ENCODE measurements at places on chromosomes 6 and 20.
A peak's percentile ranks its signal among the peaks of the same experiment; 100 is the strongest.

- peak; percentile 1 for DNase-seq
Measured at GRCh38 chr6:111129013-111129412, 41.7 kb downstream of the SLC16A10 start.

- DNase-seq = no peak
Measured at GRCh38 chr6:39078695-39079094, 30.1 kb downstream of the GLP1R start.

- no peak for DNase-seq
Measured at GRCh38 chr20:64025101-64025825, 10.7 kb upstream of the C20orf204 start.

DNA sequence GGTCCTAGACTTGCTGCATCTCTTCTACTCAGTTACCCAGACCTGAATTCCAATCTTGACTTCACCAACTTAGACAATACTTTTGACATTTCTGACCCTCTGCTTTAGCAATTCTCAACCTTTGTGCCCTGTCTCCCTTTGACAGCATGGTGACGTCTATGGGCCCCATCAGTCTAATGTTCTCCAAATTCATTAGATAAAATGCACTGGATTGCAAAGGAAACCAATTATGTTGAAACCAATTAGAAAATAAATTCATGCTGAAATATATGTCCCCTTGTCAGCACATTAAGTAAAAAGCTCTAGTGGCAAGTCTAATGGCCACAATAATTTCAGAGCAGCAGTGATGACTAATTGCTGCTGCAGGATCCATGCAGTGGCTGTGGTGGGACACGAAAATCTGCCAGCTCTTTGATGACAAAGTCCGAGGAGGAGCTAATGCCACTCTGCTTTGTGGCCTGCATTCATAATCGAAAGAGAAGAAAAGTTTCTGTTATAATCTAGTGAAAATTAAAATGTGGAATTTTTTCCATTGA is 64.0 kb downstream of the BFSP1 start:
- no peak for DNase-seq

DNA sequence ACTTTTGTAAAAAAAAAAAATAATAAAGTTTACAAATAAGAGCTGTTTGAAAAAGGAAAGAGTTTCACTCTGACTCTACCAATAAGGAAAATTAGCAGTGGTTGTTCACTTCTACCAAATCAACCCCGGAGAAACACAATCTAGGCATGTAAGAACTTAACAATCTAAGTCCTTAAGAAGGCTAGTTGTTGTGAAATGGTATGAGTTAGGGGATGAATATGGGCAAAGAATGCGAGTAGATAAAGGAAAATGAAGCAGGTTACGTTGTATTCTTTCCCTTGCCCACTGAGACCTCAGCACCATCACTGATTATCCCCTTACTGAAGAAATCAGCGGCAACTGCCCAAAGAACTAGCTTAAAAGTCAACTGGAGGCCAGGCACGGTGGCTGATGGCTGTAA is 15.4 kb downstream of the MOCS1 start:
- no peak for DNase-seq

DNA sequence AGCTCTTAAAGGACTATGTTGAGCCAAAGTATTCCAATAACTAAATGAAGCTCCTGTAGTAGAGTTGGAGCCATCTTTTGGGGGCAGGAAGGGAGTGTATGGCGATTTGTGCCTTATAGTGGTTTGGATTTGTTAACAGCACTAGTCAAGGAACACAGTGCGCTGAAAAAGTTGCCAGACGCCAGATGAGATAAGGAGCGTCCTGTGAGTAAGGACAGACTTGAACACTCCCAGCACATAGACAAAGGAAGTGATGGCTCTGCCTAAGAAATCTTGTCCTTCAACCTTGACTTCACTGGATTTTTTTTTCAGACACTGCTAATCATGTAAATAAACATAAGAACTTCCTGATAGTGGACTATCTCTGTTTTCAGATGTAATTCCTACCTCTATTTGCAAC is 136.9 kb downstream of the TRMT11 start:
- no peak for DNase-seq

DNA sequence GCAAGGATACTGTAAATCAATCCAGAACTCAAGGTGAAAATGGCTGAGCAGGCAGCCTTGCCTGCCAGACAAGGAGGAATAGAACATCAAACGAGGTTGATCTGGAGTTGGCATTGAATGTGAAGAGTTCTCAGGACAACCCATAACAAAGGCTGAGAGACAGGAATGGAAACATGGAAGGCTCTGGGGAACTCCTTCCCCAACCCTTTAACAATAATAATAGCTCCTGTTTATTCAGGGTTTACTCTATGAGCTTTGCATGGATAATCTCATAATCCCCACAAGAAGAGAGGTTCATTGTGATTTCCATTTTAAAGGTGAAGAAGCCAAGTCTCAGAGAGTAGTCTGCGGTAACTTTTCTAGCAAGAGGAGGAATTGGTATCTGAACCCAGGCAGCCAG is 151.7 kb downstream of the SOD2 start:
- no peak for DNase-seq

- peak; percentile 40 for DNase-seq
Measured at GRCh38 chr20:5933802-5934436, 16.4 kb downstream of the TRMT6 start.

DNA sequence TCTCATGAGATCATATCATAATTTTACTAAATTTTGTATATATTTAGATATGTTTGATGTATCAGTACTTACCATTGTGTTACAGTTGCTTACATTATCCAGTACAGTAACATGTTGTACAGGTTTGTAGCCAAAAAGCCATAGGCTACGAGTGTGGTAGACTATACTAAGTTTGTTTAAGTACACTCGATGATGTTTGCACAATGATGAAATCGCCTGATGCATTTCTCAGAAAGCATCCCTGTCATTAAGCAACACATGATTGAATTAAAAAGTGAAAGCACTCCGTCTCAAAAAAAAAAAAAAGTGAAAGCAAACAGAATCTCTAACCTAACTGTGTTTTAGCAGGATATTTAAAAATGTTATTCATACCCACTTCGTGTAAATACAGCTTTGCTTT is 104.9 kb upstream of the TFAP2D start:
- no peak for DNase-seq

DNA sequence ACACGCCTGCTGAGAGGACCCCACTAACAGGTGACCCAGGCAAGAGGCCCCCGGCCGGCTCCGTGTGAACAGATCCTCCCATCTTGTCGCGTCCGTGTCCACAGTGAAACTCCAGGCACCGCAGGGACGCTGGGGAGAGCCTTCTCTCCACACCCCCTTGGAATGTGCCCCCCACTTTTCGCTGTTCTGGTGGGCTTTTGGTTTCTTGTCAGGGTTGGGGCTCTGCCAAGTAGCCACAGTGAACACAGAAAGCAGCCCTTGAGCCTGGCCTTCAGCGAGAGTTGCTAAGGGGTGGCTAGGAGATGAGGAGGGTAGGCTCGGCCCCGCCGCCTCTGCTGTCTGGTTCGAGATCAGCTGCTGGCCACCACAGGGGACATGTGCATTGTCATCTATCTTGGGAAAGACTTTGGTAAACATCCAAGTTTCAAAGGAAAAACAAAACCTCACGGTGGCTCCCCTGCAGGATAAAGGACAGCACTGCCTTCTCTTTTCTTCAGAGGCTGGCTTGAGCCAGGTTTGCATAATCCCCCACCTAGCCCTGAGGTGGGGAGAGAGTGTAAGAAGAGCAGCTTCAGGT is 22.7 kb downstream of the SYNDIG1 start:
- no peak for DNase-seq

DNA sequence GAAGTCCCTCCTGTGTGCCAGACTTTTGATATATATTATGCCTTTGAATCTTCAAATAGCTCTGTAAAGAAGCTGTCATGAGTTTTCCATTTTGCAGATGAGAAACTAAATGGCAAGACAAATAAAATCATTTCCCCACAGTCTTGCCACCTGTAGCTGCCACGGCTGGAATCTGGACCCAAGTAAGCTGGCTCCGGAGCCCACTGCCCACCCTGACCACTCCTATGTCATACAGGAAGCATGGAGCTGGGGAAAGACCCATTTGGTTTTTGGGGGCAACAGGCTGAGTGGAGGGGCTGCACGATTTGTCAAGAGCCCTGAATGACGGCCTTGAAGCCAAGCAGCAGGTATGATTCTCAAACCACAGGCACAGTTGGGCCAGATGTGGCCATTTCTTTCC is 10.0 kb upstream of the SIRPA start:
- DNase-seq = no peak

GRCh38 chr6:151399679-151400078 is 8.3 kb upstream of the ZBTB2 start:
- DNase-seq = no peak

GRCh38 chr6:142821860-142822259 is 123.1 kb downstream of the HIVEP2 start:
- no peak for DNase-seq

DNA sequence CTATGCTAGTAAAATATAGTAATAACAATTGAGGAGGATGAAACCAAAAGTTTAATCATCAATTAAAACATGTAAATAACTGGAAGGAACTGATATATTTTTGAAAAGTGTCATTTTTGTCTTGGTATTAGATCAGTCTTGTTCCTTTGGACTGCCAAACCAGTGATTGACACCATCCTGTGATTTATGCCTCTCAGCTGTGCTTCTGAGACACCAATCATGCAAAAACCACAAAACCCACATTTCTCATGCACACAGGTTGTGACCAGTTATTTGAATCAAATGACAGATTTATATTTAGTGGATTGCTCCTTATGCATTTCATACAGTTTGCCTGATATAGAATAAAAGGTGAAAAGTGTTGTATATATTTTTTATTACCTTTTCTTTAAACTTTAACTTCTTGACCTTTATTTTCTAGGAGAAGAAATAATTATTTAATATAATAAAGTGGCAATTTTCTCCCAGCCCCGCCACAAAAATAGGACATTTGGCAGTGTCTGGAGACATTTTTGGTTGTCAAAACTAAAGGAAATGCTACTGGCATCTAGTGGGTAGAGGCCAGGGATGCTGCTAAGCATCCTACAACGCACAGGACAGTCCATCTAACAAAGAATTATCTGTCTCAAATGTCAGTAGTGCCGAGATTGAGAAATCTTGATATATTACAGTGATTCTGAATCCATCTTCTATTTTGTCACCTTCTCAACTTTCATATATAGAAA is 383.6 kb downstream of the BCKDHB start:
- DNase-seq = no peak

DNA sequence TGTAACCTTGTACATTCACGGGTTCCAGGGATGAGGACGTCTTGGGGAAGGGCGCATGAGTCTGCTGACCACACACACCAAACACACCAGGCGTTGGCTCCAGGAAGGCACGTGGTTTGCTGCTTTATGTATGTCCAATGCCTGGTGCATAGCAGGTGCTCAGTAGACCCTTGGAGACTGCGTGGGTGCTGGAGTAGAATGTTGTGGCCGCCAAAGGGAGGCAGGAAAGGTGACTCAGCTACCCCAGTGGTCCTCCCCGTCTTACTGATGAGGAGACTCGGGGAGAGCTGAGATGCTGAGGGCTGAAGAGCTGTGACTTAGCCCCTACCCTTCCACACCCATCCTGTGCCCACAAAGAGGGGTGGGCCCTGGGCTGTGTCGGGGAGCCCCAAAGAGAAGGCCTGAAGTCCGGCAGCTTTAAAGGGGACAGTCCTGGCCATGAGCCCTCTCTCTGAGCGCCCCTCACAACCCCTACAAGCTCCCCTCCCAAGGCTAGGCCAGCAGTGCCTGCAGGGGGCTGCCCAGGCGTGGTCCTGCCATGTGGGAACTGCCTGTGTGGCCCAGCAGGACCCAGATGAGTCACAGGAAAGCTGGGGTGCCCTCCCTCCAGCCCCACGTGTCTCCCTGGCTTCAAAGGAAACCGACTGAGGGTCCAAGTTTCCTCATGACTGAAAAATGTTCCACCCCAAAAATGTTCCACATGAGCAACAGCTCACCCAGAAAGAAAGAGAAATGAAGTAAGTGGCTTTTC is 28.0 kb upstream of the PTGIS start:
- DNase-seq = no peak

DNA sequence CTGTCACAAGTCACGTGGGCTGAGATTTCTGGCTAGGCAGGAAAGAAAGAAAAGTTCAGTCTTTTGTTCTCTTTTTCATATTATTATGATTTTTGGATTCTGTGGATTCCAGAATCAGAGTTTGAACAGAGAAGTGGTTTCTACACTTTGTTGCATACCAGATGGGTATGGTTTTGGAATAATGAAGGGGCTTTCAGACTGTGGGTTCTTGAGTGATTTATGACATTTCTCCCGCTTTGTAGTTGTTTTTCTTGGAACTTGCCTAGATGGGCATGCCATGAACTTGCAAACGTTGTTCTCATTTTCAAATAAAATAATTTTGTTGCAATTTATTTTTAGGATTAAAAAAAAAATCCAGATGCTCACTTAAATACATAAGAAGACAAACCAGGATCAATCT is 34.4 kb downstream of the CBFA2T2 start:
- DNase-seq = no peak

- DNase-seq = no peak
Measured at GRCh38 chr20:49568278-49569151, 578 bp upstream of the PTGIS start.

DNA sequence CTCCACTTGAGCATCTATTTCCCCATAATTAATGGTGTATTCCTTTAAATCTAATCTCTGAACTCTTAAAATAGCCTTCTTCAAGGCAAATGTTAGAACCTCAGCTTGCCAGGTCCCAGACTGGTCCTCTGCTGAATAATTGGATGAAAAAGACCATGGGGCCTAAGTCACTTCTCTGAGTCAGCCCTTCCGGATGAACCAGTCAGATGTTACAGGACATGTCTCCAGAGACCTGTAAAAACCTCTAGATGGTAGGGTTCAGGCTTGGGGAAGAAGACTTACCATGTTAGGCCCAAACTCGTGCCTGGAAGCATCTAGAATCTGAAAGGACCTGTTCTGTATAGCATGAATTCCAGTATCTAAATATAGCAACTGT is 97.3 kb downstream of the CDKAL1 start:
- DNase-seq = no peak
